ENCODE measurements at places on chromosomes 13 and 19.

- no peak for DNase-seq
These were observed 10.6 kb downstream of the ERICH6B start for GRCh38 chr13:45604892-45605291.

DNA sequence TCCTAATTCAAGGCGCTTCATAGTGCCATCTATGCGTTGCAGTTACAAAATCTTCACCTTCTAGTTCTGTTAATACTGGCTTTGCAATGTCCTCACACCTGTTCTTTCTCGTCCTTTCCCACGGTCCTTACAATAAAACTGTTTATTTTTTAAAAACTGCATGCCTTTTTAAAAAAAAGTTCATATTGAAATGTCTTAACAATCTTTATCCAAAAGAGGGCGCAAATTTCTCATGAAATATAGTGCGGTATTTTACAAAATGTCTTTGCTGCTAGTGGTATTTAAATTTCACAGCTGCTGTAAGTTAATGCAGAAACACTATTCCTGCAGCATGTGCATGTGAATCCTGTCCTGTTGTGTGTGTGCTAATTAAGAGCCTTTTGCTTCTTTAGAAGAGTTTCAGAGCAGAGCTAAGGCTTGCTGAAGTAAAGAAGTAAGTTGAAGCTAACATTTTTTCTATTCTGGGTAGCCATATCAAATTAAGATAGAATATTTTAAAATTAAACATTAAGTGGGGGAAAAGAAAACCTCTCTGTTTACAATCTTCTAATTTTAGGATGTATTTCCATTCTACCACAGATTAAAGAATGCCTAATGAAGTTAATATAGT lies 15.8 kb upstream of the CLDN10 start:
- DNase-seq, result no peak

DNA sequence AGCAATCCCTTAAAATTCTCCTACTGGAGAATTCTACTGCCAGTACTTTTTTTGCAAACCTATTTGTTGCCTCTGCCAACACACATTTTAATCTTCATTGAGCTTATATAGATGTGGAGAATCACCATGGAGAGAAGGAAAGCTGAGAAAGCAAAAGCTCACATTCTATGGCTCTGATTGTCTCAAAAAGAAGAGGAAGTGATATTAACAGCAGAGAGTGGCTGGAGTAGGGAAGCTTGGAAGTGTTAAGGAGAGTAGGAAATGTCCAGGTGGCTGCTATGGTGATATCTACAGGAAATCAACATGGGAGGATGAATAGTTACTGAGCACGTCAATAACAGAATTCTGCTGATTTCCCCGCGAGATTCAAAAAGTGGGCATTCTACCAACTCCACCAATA lies 78.8 kb upstream of the TDRD3 start:
- no peak for DNase-seq

DNA sequence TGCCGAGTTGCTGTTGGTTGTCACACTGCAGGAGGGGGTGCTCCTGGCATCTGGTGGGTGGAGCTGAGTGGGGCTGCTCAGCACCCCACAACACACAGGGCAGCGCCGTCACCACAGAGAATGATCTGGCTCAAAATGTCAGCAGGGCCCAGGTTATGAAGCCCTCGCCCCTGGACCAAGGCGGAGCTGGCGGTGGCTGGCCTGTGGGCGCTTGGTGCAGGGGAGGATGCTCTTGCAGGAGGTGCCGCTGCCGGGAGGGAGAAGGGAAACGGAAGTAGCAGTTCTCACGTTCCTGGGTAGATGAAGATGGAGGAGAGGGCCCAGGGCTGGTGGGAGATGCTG lies 14.2 kb upstream of the LENG8 start:
- no peak for DNase-seq

- DNase-seq, result no peak
These were observed 641 bp upstream of the SOX21 start for GRCh38 chr13:94712812-94713560.

DNA sequence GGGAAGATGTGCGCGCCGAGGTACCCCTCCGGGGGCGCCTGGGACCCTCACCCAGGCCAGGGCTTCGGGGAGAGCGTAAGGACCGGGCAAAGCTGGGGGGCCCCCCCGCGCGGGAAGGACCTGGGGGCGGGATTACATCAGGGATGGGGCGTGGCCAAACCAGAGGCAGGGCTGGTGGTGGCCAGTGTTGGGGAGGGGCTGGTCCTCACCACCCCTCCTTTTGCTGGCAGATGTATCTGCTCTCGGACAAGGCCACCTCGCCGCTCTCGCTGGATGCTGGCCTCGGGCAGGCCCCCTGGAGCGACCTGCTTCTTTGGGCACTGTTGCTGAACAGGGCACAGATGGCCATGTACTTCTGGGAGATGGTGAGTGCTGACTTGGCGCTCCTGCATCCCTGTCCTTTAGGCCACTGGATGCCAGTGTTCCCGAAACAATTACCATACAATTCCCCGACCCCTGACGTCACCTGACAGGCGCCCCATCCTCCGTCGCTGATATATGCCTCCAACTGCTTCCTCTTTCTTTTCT lies 25.3 kb downstream of the TRPM4 start:
- no peak for DNase-seq

GRCh38 chr13:51929699-51930098 lies 67.9 kb downstream of the CCDC70 start:
- no peak for DNase-seq

Measured in activated CD4-positive, alpha-beta T cell treated with anti-CD3 and anti-CD28 coated beads for 1 hour (primary cell).